ENCODE measurements at places on chromosomes 7 and 10.

DNA sequence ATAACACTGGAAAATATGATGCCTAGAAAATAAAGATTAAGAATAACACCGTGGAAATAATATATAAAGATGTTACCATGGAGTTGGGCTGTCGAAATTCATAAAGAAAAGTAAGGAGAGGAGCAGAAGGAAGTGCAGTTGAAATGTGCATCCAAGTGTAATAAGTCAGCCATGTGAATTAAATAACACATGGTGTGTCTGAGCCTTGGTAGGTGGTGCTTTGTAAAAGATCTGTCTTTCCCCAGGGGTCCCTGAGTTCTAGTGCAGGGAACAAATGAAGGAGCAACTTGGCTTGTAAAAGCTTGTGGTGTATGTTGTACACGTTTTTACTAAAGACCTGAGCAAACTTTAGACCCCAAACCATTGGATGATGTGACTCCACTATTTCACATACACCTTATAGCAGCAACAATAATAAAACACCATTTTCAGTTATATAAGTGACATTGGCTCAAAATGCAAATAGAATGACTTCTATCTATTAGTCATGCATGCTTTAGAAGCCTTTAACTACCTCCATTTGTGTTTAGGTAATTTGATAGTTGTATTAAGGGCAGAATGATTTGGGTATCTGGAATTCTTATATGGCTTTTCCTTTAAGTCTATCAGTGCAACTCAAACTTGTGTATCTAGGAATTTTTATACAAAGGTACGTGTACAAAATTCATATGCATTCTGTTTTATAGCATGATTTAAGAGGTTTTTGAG, 11.3 kb downstream of the STARD3NL start:
- DNase-seq, result no peak

GRCh38 chr10:131676800-131677421, 223.9 kb upstream of the PPP2R2D start:
- DNase-seq, result no peak

- peak; percentile 48 for DNase-seq
These were observed 211.1 kb upstream of the LRRTM3 start for GRCh38 chr10:66714741-66715140.

GRCh38 chr10:130472236-130472635, 336.0 kb downstream of the GLRX3 start:
- no peak for DNase-seq

GRCh38 chr7:33529070-33529469, 376.3 kb upstream of the BMPER start:
- no peak for DNase-seq

DNA sequence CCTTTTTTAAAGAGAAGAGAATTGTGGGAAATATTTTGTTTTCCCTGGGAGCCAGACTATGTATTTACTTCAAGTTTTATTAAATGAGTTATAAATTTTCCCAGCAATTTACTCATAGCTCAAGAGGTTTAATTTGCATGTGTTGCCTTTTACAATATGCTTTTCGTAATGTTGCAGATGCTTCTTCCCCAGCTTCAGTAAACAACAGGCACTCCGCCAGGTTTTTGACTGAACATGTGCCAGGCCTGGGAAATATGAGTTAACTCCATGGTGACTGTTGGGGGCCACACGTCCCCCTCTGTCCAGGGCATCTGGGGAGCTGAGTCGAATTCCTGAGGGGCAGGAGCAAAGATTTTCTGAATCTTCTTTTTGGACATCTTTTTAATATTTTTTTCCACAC, 545.7 kb downstream of the LRMDA start:
- DNase-seq, result no peak

- no peak for DNase-seq
These were observed 20.7 kb downstream of the FAM241B start for GRCh38 chr10:69650589-69651261.

DNA sequence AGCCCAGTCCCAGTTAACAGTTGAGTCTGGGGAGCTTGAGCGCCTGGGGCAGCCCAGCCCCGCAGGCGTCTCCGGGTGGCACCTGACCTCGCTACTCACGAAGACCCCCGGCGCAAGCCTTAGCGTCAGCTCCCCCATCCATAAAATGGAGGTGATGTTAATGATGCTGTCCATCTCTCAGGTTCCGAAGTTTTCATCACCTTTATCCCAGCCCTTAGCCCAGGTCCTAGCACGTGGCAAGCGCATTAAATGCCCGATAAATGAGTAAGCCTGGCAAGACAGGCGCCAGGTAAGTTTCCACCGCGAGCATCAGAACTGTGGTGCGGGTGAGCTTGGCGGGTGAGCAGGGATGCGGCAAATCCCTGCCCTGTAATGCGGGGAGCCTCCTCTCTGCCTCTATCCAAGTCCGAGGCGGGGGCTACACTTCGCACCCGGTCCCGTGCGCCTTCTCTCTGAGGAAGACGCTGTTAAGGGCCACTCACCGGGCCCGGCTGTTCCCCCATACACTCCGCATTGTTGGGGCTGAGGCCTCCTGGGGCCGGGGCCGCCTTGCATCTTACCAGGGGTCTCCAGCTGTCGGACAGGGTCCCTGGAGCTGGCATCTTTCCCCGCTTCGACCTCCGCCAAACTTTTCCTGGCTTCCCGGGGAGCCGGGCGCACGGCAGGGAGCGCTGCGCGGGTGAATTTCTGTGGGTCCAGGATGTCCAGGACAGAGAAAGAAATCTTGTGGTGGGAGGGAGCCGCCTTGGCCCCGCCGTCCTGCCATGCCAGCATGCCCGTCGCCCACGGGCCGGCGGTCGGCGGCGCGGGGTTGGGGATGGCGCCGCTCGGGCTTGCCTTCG, 444 bp downstream of the NKX1-2 start:
- no peak for DNase-seq

- DNase-seq, result peak; percentile 81
These were observed 225.4 kb downstream of the DKK1 start for GRCh38 chr10:52539463-52539862.

GRCh38 chr10:119778776-119779445, 53.1 kb downstream of the INPP5F start:
- DNase-seq, result no peak

- DNase-seq, result peak; percentile 95
These were observed 716 bp downstream of the OGA start for GRCh38 chr10:101817337-101818118.

- DNase-seq, result no peak
These were observed 47.2 kb downstream of the FAM107B start for GRCh38 chr10:14727465-14727864.

DNA sequence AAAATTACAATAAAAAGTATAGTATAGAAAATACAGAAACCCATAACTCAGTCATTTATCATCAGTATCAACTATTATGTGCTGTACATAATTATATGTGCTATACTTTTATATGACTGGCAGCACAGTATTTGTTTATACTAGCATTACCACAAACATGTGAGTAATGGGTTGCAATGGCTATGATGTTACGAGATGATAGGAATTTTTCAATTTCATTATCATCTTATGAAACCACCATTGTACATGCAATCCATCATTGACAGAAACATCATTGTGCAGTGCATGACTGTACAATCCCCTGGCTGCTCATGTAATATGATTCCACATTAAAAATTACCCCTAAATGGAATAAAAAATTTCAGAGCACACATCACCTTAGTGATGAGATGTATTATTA, 55.7 kb upstream of the TMEM229A start:
- DNase-seq, result no peak

GRCh38 chr10:110067960-110068770, 60.4 kb downstream of the ADD3 start:
- no peak for DNase-seq

DNA sequence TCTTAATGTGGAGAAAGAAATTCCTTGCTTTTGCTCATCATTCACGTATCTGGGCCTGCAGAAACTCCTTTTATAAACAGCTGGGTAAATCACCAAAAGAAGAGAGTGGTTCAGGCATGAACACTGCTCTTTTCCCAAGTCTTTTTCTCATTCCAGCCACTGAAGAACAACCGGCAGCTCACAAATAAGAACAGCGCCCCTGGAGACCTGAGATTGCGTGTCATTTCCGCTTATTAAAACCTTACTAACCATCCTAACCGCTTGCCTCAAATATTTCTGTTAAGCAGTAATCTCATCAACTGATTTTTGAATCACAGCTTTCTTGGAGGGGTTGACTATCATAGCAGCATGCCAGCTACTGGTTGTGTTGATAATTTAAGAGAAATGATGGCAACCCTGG, 213.0 kb upstream of the PLXNA4 start:
- peak; percentile 41 for DNase-seq

- DNase-seq, result no peak
These were observed 20.3 kb upstream of the HYAL4 start for GRCh38 chr7:123824754-123825067.

GRCh38 chr10:79274279-79275104, 72.8 kb upstream of the PPIF start:
- DNase-seq, result peak; percentile 53

GRCh38 chr10:98361131-98362025, 53.6 kb downstream of the PYROXD2 start:
- peak; percentile 98 for DNase-seq

GRCh38 chr10:96073722-96074121, 30.3 kb downstream of the CCNJ start:
- DNase-seq, result peak; percentile 77

- DNase-seq, result no peak
These were observed 6.9 kb upstream of the ZNF485 start for GRCh38 chr10:43599333-43599732.

GRCh38 chr7:101933688-101934121, 116.3 kb downstream of the CUX1 start:
- DNase-seq, result no peak

DNA sequence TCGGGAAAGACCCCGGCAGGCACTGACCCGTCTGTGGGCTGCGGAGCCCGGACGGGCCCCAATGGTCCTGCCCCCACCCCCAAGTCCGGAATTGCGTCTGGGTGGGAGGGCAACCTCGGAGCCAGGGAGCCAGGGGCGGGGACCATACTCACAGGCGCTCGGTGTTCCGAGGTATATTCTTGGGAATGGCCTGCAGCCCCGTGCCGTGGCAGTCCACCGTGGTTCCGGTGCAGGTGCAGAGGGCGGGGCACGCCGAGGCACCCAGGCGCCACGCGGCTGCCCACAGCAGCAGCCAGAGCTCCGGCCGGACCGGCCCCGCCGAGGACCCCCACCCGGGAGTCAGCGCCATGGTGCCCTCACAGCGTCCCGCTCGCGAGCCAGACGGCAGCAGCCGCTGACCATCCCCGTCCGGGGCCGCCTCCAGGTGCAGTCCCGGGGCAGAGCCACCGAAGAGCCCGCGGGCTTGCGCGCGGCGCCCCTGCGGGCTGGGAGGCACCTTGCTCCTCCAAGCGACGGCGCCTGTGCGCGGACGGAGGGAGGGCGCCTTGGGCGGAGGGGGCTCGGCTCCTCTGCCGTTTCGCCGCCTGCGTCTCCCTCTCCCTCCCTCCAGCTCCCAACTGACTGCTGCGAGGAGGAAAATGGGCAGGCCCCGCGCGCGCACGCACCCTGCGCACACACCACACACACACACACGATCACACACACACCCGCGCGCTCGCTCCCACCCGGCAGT, at the start of gene SLIT1:
SLIT1 (minus strand) TSS at position 634 of the 733 bp plus-strand sequence; CDS start at position 349, 285 bp downstream.
- DNase-seq, result no peak

DNA sequence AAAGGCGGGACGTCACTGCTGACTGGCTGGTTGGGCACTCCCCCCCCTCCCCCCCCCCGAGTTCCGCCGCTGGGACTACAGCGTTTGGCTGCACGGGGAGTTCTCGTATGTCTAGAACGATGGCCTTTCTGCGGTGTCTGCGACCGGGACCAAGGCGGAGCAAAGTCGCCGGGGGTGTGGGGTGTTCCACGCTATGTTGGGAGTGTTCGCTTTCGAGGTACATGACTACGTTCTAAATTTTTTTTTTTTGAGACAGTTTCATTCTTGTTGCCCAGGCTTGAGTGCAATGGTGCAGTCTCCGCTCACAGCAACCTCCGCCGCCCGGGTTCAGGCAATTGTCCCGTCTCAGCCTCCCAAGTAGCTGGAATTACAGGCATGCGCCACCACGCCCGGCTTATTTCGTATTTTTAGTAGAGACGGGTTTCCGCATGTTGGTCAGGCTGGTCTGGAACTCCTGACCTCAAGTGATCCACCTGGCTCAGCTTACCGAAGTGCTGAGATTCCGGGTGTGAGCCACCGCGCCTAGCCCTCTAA, 573 bp upstream of the IDI1 start:
- no peak for DNase-seq

DNA sequence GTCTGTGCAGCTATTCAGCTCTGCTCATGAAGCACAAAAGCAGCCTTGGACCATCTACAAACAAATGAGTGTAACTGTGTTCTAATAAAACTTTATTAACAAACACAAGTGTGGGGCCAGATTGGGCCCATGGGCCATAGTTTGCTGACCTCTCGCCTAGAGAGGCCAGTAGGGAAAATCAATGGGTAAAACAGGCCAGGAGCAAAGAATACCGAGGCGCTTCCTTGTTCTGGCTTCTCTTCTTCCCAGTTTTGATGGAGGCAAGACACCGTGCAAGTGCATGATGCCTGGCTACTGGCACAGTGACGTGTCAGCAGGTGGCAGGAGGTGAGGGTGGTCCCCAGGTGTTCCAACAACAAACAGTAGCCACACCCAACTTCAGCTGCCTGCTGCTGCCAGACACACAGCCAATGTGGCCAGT, 94.3 kb upstream of the SDK1 start:
- DNase-seq, result no peak

DNA sequence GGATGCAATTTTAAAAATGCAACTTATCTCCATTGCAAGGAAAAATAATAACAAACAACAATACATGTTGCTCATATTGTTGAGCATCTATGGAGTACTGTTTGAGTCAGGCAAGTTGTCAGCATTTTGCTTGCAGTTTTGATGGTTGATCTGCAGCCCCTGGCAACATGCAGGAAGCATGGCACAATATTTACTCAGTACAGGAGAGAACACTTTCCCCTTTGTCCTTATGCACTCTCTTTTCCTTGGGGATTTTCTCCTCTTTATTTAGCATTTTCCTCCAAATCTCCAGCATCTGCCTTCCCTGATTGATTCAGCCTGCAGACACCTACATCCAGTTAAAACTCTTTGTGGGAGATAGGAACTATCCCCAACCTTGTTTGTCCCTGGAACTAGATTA, 620.5 kb upstream of the LRRN3 start:
- no peak for DNase-seq

DNA sequence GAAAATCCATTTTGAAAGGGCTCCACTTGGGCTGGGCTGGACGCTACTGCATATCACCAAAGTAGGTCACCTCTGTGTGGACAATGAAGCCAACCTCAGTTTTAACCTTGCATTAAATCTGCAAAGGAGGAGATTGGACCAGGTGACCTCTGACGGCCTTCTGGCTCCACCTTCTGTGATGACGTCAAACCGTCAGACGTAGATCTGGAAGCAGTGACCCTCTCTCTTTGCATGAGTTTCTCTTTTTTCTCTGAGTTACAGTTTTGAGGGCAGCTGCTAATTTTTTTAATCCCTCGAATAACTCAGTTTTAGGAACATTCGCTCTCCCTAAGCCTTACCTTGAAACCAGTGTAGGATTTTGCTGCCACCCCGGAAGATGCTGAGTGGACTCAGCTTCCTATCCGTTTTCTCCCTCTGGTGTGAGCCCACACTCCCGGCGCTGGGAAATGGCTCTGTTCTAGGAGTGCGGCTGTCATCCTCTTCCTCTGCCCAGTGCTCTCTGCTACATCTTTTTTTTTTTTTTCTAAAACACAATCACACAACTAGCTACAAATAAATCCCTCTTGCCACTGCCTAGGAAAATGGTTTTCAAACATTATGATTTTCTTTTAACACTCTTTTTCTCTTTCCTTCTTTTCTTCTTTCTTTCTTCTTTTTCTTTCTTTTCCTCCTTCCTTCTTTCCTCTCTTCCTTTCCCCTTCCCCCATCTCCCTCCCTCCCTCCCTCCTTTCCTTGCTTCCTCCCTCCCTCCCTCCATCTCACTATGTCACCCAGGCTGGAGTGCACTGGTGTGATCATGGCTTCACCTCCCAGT, 27.7 kb upstream of the NMT2 start:
- DNase-seq, result no peak

GRCh38 chr10:36574207-36574606, 551.2 kb upstream of the ANKRD30A start:
- peak; percentile 70 for DNase-seq
